Activated naive CD4-positive, alpha-beta T cell (primary cell): ENCODE measurements at places on chromosomes 5 and 9.

- DNase-seq, result no peak
Observed at GRCh38 chr5:157574456-157575380, 857 bp downstream of the ADAM19 start.

- no peak for DNase-seq
Observed at GRCh38 chr5:9498541-9499497, 47.1 kb downstream of the SEMA5A start.

DNA sequence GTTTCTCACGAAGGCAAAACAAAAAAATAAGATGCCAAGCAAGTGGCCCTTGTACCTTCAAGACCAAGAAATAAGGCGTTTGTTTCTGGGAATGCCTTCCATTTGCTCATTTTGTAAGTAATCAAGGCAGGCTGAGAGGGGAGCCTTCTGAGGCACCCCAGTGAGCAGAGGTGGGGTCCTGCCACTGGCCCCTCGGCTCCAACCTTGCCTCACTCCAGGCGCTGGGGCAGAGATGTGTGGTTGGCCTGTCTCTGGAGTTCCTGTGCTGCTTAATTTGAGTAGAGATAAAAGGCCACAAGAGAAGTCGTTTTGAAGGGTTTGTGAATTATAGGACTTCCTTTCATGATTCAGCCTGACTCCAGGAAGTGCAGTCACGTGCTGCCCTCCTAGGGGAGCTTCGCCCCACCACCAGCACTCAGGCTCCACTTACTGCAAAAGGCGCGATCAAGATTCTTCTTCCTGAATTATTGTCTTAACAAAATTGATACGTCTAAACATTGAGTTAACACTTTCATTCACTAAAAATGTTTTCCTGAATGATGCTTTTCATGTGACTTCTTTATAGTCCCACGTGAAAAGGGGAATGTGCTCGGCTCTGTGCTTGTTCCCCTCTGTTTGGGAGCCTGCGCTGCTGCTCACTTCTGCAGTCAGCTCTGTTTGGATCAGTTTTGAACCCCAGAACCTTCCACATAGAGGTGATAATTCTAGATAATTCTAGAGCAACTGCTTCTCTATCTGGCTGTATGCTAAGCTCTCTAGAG lies 13.7 kb downstream of the SYK start:
- DNase-seq, result no peak

DNA sequence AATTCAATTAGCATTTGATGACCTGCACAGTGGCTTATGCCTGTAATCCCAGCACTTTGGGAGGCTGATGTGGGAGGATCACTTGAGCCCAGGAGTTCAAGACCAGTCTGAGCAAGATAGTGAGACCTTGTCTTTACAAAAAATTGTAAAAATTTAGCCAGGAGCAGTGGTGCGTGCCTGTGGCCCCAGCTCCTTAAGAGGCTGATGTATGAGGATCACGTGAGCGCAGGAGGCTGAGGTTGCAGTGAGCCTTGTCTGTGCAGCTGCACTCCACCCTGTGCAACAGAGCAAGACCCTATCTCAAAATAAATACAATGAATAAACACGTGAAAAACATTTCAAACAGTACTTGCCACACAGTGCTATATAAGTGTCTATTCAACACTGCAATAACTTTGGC lies 4.2 kb downstream of the ABCA1 start:
- no peak for DNase-seq

DNA sequence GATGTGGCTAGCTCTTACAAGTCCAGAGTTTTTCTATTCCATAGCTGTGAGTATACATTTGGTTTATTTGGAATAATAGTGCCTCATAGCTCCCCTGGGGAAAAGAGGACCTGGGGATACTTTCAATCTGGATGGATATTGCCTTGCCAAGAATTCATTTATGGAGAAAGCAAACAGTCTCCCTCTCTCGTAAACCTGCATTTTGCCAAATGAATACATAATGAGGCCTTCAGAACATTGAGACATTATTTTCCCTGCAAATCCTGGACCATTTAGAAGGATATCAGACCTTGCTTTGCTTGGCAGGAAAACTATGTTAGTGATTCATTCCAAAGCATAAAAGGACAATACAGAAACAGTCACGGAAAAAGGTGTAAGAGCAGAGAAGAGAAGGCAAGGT lies 569.6 kb upstream of the BRINP1 start:
- DNase-seq, result no peak

DNA sequence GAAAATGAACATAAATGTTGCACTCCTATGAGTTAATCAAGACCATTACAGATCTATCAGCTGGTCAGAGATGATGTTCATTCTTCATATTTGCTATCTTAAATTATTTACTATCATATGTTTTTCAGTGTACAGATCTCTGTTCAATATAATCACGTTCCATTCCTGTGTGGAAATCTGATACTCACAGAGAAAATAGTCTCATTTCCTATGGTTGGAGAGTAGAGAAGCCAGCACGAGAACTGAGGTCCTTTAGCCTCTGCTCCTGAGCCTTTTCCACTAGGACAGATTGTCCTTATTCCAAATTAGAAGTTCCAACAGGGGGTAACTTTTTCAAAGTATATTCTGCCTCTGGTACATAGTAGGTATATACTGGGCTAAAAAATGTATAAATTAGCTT lies 29.2 kb downstream of the UGCG start:
- no peak for DNase-seq

DNA sequence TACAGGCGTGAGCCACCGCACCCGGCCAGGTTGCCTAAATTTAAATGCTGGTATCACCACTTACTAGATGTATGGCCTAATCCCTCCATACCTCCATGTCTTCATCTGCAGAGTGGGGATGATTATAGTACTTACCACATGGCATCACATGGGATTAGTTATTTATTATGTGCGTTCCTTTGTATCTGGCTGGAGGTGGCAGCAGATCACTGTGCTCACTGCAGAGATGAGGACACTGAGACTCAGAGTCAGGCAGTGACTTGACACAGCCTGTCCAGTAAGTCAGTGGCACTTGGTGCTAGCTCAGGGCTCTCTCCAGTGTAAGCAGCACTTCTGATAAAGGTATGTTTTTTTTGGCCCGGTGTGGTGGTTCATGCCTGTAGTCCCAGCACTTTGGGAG lies 38.4 kb upstream of the HAND1 start:
- no peak for DNase-seq

DNA sequence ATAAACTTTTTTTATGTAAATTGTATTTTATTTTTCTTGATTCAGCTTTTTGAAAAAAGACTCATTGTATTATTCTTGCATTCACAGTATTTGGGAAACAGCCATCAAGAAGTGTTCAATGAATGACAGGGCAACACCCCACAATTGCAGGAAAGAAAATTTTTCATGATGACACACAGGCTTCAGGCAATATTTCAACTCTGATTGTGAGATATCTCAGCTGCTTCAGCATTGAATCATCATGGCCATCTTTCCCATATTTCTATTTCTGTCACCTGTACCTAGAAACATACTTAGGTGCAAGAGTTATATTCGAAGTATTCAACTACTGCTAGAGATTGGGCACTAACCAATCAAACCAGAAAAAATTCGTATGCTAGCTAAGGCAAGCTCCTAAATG lies 446.0 kb downstream of the ISL1 start:
- no peak for DNase-seq

DNA sequence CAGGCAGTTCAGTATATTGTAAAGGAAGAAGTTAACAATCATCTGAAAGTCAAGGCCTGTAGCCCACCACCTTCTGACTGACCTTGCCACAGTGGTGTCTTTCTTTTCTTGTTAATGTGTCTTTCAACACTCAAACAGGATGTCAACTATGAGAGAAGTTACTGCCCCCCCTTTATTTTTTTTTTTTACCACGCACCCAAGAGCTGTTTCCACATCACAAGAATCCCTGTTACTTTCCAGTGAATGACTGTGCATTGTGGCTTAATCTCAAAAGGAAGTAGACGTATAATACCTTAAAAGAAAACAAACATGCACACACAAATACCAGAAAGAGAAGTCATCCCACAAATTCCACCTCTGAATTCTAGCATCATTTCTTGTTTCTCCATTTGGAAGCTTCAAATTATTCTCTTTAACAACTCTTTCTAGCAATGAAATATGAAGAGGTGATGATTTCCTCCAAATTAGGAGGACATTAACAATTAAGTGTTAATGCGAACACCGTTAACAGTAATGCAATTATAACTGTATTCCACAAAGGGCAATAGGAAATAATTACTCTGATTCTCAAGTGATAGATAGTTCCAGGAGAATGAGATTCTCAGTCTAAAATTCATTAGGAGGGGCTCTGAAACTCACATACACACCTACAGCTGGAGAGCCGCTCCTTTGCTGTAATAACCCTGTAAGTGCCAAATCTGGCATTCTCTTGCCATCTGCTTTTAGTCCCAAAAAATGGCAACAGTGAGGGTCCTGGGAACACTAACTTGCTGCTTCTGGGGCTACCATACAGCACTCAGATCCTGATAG lies 201.0 kb downstream of the EFNA5 start:
- no peak for DNase-seq

DNA sequence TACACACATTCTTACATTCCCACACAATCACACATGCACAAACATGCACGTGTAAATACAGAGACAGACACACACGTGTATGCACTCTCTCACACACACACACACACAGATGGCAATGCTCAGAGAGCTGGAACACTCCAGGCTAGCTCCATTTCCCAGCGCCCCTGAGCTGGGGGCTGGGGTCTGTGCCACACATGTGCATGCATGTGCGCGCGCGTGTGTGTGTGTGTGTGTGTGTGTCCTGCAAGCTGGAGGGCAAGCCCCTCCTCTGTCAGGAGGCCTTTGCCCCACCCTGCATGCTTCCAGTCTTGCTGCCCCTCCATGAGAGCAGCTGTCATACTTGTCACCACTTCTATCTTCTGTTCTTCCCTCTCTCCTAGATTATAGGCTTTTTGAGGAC lies 16.6 kb upstream of the S1PR3 start:
- no peak for DNase-seq

DNA sequence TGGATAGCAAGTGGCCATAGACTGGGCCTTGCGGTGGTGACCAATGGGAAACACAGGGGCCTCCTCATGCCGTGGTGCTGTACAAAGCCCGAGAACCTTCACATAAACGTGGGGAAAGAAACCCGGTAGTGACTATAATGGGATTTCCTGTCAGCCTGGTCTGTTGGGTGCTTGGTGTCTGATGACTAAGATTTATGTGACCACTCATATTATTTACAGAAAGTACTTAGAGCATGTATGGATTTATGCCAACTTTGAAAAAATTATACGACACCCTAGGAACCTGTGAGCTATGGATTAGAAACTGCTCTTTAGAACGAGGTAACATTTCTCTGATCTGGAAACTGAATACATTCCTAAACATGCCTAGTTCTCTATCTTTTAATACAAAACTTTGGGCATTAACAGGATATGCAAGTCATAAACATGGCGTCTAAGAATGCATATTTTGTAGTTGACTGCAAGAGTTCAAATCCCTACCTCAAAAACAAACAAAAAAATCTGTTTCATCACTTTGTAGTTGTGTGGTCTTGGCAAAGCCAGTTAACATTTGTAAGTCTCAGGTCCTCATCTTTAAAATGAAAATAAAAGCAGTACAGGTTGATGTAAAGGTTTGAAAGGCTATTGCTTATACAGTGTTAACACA lies 85.4 kb downstream of the TMEM167A start:
- DNase-seq, result no peak

DNA sequence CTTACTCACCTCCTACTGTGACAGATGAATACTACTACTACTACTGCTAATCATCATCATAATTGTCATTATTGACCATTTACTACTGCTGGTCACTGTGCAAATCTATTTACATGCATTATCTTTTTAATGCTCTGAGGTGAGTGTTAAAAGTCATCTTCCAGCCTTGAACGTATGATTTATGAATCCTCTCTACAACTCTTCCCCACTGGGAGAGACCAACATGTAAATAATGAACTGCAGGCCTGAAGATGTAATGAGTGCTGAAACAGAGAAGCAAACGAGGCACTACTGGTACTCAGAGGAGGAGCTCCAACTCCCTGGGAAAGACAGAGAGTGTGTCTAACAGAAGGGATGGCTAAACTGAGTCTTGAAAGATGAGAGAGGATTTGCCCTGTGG lies 95.4 kb downstream of the JAKMIP2 start:
- DNase-seq, result no peak

- DNase-seq, result no peak
Observed at GRCh38 chr9:134181648-134182034, 17.3 kb upstream of the RNU6ATAC start.

DNA sequence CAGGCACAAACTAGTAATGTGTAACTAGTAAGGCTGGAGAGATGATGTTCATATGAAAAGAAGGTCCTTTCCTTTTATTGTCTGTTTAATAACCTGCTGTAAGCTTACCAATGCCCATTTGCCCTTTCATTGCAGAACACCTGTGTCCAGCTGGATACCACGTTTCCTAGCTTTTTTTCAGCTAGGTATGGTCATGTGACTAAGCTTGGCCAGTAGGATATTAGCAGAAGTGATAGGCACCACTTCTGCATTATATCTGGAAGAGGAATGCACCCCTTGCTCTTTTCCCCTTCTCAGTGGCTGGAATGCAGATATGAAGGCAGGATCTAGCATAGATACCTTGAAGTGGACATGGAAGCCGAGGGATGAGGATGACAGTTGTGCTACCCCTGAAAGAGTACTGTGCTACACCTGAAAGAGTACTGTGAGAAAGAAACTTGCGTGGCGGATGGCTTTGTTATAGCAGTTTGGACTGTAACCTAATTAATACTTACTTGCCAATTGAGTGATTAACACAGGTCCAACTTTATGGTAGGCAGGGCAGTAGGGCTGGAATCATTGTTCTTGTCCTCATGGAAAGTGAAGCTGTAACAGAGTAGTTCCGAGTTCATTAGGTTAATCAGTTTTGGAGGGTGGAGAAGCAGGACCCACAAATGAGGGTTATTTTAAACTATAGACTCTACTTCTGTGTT lies 6.8 kb downstream of the SMIM32 start:
- DNase-seq, result no peak
